ENCODE measurements at places on chromosomes 16 and 17.

- no peak for DNase-seq
These were observed 50.6 kb upstream of the TANGO6 start for GRCh38 chr16:68792465-68793324.

DNA sequence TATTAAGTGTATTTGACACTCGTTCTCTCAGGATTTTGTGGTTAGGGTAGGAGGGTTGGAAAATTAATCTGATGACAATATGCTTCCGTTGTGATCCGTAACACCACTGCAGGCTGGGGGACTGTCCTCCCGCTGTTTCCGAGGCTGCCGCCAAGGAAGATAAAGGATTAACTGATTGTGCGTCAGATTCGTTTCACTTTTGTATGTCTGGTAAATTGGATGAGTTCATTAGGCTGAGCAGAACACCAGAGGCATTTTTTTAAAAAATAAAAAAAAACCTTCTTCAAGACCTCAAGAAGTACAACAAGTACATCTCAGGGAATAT, 486.7 kb upstream of the SALL1 start:
- DNase-seq, result no peak

- no peak for DNase-seq
These were observed 7.2 kb downstream of the SRCIN1 start for GRCh38 chr17:38598536-38598935.

DNA sequence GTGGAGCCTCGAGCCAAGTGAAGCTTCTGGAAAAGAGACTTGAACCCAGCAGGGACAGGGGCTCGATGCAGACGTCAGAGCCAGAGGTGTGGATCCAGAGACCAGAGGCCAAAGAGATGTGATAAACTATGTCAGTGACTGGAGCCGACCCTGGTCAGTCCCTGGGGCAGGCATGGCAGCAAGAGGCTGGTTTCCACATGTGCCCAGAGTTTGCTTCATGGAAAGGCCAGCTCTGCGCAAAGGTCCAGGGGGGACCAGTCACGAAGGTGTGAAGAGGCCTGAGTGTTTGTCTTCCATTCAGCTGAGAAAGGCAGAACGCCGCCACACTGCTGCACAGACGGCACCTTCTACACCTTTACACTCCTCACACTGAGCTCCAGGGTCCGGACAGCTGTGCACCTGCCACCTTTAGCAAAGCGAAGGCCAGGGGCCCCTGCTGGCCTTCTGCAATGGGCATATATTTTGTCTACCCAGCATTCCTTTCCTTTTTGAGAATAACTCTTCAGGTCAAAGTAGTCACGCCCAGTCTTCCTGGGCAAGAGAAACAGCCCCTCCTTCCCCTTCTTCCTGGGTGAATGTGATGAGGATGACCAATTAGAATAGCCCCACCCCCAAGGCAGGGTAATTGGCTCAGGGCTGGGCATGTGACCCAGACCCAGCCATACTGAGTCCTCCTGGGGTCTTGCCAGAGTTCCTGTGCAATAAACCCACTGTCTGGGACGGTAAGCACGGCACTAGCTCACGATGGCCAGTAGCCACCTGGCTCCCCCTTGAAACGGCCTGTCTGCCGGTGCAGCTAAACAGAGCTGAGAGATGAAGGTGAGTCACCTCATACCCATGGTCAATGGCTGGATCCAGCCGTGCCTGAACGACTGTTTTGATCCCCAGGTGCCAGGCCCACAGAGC, 2.3 kb upstream of the RPH3AL start:
- no peak for DNase-seq

- DNase-seq, result no peak
These were observed 250.5 kb upstream of the C16orf82 start for GRCh38 chr16:26816266-26816665.

DNA sequence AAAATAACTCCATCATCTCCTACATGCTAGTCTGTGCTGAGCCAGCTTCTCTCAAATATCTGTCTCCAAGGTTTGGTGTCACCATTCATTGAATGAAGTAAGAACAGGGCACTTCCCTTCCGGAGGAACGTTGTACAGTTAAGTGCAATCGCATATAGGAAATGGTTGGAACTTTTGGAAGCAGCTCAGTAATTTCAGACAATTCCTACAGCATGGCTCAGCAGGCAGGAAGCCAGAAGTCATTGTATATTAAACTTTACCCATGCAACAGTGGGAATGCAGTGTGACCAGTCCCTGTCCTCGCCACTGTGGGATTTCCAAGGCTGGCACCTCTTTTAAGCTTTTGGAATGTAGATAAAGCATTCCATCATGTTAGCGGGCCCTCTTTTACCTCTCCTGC, 51.1 kb upstream of the MYH2 start:
- DNase-seq, result no peak

- DNase-seq, result no peak
These were observed 8.6 kb downstream of the SLC7A5 start for GRCh38 chr16:87860553-87861299.

- peak; percentile 23 for DNase-seq
These were observed 1.5 kb downstream of the NUDT16L1 start for GRCh38 chr16:4694642-4695451.

- no peak for DNase-seq
These were observed 11.5 kb downstream of the ZNF597 start for GRCh38 chr16:3431779-3432219.

DNA sequence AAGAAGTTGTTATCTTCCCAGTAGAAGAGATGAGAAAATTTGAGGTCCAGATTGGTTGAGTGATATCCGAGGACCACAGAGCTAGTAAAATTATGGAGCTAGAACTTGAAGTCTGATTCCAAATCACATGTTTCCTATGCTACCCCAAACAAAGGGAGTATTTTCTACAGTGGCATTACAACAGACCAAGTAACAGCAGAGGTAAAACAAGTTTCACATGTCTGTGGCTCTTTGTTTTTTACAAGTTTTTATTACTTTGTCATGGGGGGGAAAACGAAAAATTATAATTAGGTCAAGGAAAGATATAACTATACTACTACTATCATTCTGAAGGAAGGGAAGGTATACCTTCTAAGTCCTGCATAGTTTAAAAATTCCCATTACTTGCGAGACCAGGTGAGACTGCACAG, 49.4 kb downstream of the KANSL1 start:
- DNase-seq, result no peak

- DNase-seq, result no peak
These were observed 29.7 kb upstream of the OR1A2 start for GRCh38 chr17:3167574-3167973.

GRCh38 chr17:14061666-14062560, 7.4 kb upstream of the COX10 start:
- DNase-seq, result no peak

DNA sequence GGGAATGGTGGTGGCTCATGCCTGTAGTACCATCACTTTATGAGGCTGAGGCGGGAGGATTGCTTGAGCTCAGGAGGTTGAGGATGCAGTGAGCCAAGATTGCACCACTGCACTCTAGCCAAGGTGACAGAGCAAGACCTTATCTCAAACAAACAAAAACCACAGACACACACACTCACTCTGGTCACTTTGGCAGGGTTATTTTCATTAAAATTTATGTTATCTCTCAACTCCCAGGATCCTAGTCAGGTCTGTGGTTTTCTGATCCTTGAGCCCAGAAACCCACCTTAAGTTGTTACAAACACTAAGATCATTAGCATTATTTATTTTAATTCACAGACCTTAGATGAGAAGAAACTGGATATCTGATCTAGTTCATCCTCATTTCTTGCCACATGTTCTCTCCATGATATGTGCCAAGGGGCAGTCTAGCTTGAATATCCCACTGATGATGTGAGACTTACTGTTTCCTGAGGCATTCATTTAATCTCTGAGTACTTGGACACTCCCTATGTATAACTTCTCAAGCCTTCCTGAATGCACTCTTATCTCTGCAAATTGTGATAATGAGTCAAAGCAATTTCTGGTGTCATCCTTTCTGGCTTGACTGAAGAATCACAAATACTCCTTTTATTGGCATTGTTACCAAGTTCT, 9.6 kb downstream of the ABHD15 start:
- DNase-seq, result no peak

- peak; percentile 92 for DNase-seq
These were observed 238.7 kb upstream of the CIBAR2 start for GRCh38 chr16:85350973-85351372.

GRCh38 chr16:12489357-12489990, 314.2 kb downstream of the CPPED1 start:
- DNase-seq, result no peak

DNA sequence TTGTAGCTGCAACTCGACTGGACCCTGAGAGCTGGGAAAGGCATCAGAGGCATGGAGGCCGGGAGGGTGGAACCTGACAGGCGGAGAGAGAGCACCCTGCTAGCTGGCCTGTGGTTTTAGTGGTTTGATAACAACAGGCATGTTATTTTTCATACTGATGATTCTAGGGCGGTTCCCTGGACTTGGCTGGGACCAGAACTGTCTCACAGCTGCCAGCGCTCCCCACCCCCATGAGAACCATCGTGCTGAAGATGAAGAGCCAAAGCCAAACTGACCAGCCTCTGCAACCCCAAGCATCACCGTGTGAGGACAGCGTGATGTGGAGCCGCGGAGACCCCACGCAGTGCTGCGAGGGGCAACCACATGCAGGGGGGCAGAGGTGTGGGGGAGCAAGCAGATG, 28.5 kb downstream of the MXRA7 start:
- no peak for DNase-seq

- no peak for DNase-seq
These were observed 208.5 kb downstream of the TMEM114 start for GRCh38 chr16:8381814-8382213.

DNA sequence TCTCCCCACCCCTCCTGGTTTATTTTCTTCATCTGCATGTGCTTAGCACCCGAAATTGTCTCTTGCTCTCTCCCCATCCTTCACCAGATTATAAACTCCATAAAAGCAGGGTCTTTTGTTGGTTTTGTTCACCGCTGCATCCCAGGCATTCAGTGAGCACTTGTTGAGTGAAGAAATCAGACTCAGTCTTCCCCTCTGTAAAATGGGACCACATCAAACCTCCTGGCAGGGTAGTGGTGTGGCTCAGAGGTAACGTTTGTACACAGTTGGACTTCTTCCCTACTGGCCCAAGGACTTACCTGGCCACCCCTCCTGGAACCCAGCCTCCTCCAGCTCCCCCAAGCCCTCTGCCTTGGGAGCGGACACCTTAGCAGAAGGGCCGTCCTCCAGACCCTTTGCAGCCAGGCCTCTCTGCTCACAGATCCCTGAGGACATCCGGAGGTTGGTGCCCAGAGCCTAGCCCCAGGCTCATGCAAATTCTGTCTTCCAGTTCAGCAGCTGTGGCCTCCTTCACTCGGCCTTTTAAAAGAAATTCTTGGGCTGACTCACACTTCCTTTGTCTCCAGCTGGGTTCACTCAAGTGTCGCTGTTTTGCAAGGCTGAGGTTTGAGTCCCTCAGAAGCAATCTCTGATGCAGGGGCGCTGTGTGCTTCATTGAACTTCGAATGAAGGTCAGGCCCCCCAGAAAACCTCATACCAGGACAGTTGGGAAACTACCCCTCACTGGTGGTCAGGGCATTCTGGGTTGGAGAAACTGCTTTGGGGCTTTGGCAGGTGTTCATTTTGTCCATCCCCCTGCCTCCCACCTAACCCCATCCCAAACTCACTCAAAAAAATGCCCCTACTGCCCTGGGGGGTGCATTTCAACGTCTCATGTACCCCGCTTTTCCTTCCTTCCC, 16.8 kb upstream of the RMI2 start:
- no peak for DNase-seq

DNA sequence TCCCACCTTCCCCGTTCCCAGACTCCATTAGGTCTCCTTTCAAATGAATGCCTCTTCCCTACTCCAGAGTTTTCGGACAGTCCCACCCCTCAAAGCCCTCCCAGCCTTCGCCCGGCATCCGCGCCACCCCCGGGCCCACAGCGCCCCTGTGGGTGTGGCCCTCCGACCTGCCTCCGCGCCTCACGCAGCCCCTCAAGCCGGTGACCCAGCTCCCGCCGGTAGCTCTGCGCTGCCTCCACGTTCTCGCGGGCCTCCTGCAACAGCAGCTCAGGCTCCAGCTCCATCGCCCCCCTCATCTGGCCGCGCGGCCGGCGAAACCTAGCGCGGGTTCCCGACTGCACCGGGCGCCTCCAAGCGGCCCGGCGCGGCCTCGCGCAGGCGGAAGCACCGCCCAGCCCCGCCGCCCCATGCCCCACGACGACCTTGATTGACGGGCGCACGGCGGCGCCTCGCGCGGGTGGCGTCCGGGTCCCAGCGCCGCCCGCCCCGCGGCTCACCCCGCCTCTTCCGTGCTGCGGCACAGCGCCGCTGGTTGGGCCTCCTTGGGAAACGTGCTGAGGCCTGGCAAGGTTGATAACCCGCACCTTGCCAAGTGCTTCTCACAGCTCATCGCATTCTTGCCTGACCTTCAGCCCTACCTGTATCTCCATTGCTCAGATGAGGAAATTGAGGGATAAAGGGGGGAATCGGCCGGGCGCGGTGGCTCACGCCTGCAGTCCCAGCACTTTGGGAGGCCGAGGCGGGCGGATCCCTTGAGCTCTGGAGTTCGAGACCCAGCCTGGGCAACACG, at the start of gene CRLF3:
Gene CRLF3, minus strand, starts transcription at position 337 of the 790 bp plus-strand sequence. Its CDS starts 41 bp downstream, at position 296.
- peak; percentile 91 for DNase-seq

DNA sequence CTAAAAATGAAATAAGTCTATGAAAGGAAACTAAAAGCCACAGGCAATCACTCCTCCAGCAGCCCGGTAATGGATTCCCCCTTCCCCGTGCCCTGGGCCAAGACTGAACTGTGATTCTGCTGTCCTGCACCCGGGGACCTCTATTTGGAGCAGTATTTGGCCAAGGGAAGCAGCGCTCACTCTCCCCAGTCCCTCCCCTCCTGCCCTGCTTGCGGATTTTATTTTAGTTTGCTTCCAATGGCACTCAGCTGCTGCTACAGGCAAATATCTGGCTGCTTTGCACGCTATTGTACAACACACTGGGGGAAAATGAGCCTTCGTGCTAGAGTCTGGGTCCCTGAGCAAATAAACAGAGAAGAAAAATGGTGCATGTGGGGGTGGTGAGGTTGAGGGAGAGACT, 975.7 kb upstream of the RBFOX1 start:
- no peak for DNase-seq

DNA sequence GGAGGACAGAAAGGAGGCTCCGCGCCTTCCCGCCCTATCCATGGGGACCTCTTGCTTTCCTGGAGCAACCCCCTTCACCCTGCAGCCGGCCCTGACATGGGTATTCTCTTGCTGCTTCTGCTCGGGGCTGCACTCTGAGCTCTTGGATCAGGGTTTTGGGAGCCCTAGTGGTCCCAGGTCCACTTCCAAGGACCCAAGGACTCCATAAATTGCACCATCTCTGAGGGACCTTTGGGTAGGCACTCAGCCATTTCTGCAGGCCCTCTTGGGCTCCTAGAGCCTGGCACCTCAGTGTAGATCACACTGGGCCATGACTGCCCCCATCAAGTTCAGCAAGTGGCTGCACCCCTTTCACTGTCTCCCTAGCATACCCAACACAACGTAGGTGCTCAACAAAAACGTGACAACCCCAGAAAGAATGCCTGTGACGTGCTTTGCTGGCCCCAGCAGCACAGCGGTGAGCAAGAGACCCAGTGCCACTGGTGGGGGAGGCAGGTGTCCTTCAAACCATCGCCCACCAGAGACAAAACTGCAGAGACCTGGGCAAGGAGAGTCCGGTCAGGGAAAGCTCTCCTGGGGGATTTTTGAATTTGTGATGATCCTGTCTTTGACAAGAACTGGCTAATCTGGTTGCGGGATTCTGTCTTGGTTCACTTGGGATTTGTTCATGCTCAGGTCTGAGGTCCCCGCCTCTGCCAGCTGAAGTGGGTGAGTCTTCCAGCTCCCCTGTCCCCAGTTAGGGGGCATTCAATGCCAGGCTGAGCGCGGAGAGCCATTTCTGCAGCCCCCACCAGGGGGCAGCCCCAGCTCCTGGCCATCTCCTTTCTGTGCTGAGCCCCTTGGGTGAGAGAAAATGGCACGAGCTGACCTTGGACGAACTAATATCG, 2.5 kb upstream of the RAB11FIP4 start:
- DNase-seq, result peak; percentile 55

GRCh38 chr17:77723909-77724875, 234.3 kb upstream of the TNRC6C start:
- DNase-seq, result no peak
